ENCODE measurements at places on chromosomes 6 and 20. TPM values are rescaled to one million over a fixed set of nuclear protein-coding genes. Genes with fewer than 3 reads are reported as not detected.

TRDN gene
- total RNA-seq, result not detected

SPDEF gene
- total RNA-seq, result under 0.01 TPM

ATP9A gene
- 9.3 TPM for total RNA-seq

MTCH1 gene
- total RNA-seq, result 228 TPM

PSMB8 gene
- total RNA-seq, result 72.5 TPM

LY6G6F gene
- not detected for total RNA-seq

TSHZ2 gene
- total RNA-seq, result 2.3 TPM

FERMT1 gene
- total RNA-seq, result 4.3 TPM

DAAM2 gene
- 16.1 TPM for total RNA-seq

MYH7B gene
- under 0.01 TPM for total RNA-seq

SAPCD1 gene
- 1.3 TPM for total RNA-seq

PPP1R3G gene
- total RNA-seq, result 1.3 TPM

PACRG gene
- 0.97 TPM for total RNA-seq

COL10A1 gene
- 4.3 TPM for total RNA-seq

CARMIL1 gene
- total RNA-seq, result 11.2 TPM

CALHM5 gene
- total RNA-seq, result 7.7 TPM

ALDH8A1 gene
- not detected for total RNA-seq

TRIM38 gene
- total RNA-seq, result 13.8 TPM

IL20RA gene
- 0.43 TPM for total RNA-seq

ACTL10 gene
- 1.7 TPM for total RNA-seq

C2 gene
- 1.3 TPM for total RNA-seq

OPRM1 gene
- total RNA-seq, result not detected

RHAG gene
- total RNA-seq, result not detected

CDH26 gene
- 0.86 TPM for total RNA-seq

COL9A3 gene
- total RNA-seq, result under 0.01 TPM

MDFI gene
- not detected for total RNA-seq

POU5F1 gene
- total RNA-seq, result not detected

SLC16A10 gene
- total RNA-seq, result not detected

SAMD3 gene
- total RNA-seq, result 5.5 TPM

MUCL3 gene
- not detected for total RNA-seq

KCNK15 gene
- total RNA-seq, result 1.7 TPM

HLA-DQB1 gene
- total RNA-seq, result not detected

GPX5 gene
- not detected for total RNA-seq

PPP1R16B gene
- total RNA-seq, result not detected

PEDS1 gene
- 27.7 TPM for total RNA-seq

PBOV1 gene
- total RNA-seq, result not detected

RAB32 gene
- 148 TPM for total RNA-seq

MRS2 gene
- total RNA-seq, result 25.1 TPM

TRAPPC3L gene
- not detected for total RNA-seq

PCED1A gene
- total RNA-seq, result 32.8 TPM

PSORS1C2 gene
- total RNA-seq, result not detected

FAXC gene
- total RNA-seq, result 0.32 TPM

CASS4 gene
- 3.5 TPM for total RNA-seq

LPIN3 gene
- total RNA-seq, result 5.6 TPM

Data from fibroblast of villous mesenchyme (primary cell).